Activated T-helper 1 cell treated with anti-CD3 and anti-CD28 coated beads, Interleukin-12 subunit alpha, Interleukin-12 subunit beta, Interleukin-2, Interleukin-4 antibody, amounts not matched to agents 30 ng/mL and 10 ng/mL and 1 ng/mL, durations not matched to agents 14 hours and 24 hours and 36 hours (primary cell): ENCODE measurements at places on chromosomes 6 and 20. TPM values are rescaled to one million over a fixed set of nuclear protein-coding genes. Genes with fewer than 3 reads are reported as not detected.

- no peak overlapping the region for H3K4me3 ChIP-seq
- H3K27ac ChIP-seq, result no peak overlapping the region
- H3K27me3 ChIP-seq, result no peaks in the 10 kb centered on the region
- no peak for DNase-seq
- no peaks in the 10 kb centered on the region for H3K36me3 ChIP-seq
Measured at GRCh38 chr6:101776919-101777350, 383.4 kb downstream of the GRIK2 start.

GRCh38 chr6:47529734-47530133, 52.1 kb downstream of the CD2AP start:
- H3K36me3 ChIP-seq, result peaks cover 21% of the 10 kb centered on the region
- no peak overlapping the region for H3K27ac ChIP-seq
- H3K4me1 ChIP-seq, result peaks cover 4% of the 10 kb centered on the region
- H3K27me3 ChIP-seq, result no peaks in the 10 kb centered on the region
- DNase-seq, result no peak

CGA gene
- not detected in 2 replicates for total RNA-seq

WFDC10A gene
- total RNA-seq, result not detected in 2 replicates
